Naive thymus-derived CD8-positive, alpha-beta T cell (primary cell): ENCODE measurements at places on chromosomes 11 and 22. TPM values are rescaled to one million over a fixed set of nuclear protein-coding genes. Genes with fewer than 3 reads are reported as not detected.

Gene OR52H1
- total RNA-seq, result not detected

Gene GNG3
- total RNA-seq, result not detected

Gene MS4A7
- total RNA-seq, result 1.3 TPM

Gene C11orf91
- total RNA-seq, result 0.47 TPM

Gene VPREB1
- total RNA-seq, result not detected

Gene MUC5AC
- not detected for total RNA-seq

Gene SAA1
- total RNA-seq, result not detected

Gene FKBP2
- total RNA-seq, result 28.9 TPM

Gene ARL2
- 37.0 TPM for total RNA-seq

Gene PLEKHB1
- total RNA-seq, result 79.1 TPM

Gene ABCG4
- total RNA-seq, result not detected

Gene SYCE3
- not detected for total RNA-seq

Gene MMP20
- not detected for total RNA-seq

Gene ADM2
- 8.2 TPM for total RNA-seq

Gene XKR3
- not detected for total RNA-seq

Gene DSCAML1
- total RNA-seq, result 1.3 TPM

Gene SESN3
- total RNA-seq, result 86.2 TPM

Gene SCN2B
- total RNA-seq, result not detected

Gene TRIM3
- 25.9 TPM for total RNA-seq

Gene VSTM5
- total RNA-seq, result not detected

Gene SLC15A3
- total RNA-seq, result 14.9 TPM

Gene SHISA8
- total RNA-seq, result not detected

Gene OR10W1
- total RNA-seq, result not detected

Gene ZNF214
- not detected for total RNA-seq

Gene SCUBE2
- 0.96 TPM for total RNA-seq

Gene ART1
- not detected for total RNA-seq

Gene IGLL5
- 2.4 TPM for total RNA-seq

Gene MAPK12
- 2.1 TPM for total RNA-seq

Gene MMP8
- not detected for total RNA-seq

Gene GLB1L2
- 2.1 TPM for total RNA-seq

Gene CASP5
- not detected for total RNA-seq

Gene TSGA10IP
- not detected for total RNA-seq

Gene TIRAP
- 19.0 TPM for total RNA-seq

Gene ADORA2A
- total RNA-seq, result 34.6 TPM

Gene ABCC8
- total RNA-seq, result not detected

Gene REXO2
- total RNA-seq, result 65.0 TPM

Gene RNF121
- total RNA-seq, result 26.1 TPM
